Suppressor macrophage (primary cell): ENCODE measurements at places on chromosomes 1 and 21.

DNA sequence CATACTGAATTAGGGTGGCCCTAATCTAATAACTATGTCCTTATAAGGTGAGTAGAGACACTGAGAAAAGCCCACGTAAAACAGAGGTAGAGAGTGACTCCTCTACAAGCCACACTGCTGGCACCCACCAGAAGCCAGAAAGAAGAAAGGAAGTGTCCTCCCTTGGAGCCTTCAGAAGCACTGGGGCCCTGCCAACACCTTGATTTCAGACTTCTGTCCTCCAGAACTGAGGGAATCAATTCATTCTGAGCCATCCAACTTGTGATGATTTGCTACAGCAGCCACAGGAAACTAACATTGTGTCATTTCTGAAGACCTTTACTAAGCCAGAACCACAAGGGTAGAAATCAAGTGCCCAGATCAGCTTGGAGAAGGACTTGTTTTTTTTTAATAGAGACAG is 15.0 kb downstream of the GNB1 start:
- DNase-seq: no peak

DNA sequence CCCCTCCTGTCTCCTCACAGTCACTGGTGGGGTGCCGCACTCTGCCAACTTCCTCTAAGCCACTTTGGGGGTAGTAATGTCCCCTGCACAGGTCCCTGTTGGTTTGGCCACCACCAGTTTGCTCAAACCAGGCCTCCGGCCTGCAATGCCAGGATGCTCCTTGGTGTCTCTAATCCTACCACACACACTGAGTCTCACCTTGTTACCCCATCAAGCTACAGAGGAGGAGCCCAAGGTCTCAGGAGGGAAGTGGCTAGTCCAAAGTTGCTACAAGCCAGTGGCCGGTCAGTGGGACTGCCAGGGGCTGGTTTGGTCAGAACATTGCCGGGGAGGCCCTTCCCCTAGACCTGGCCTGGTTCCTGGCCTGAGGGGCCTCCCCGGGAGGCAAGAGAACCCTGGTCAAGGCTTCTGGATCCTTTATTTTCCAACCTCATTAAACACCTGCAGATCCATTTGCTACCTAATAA is 21.5 kb upstream of the LRP8 start:
- no peak for DNase-seq

DNA sequence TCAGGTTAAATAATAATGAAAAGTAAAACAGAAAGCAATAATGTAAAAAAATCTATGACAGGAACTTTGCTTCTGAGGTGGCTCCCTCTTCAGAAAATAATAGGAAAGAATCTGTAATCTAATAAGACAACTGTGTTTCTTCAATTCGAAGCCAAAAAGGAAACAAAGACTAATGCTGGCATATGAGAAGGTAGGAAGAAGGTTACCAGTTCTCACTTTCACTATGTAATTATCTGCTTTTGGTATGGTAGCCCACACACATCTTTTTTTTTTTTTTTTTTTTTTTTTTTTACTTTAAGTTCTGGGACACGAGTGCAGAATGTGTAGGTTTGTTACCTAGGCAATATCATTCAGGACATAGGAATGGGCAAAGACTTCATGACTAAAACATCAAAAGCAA is 47.1 kb downstream of the COP1 start:
- no peak for DNase-seq

- peak; percentile 82 for DNase-seq
Measured at GRCh38 chr1:159161001-159161718, 10.3 kb upstream of the CADM3 start.

DNA sequence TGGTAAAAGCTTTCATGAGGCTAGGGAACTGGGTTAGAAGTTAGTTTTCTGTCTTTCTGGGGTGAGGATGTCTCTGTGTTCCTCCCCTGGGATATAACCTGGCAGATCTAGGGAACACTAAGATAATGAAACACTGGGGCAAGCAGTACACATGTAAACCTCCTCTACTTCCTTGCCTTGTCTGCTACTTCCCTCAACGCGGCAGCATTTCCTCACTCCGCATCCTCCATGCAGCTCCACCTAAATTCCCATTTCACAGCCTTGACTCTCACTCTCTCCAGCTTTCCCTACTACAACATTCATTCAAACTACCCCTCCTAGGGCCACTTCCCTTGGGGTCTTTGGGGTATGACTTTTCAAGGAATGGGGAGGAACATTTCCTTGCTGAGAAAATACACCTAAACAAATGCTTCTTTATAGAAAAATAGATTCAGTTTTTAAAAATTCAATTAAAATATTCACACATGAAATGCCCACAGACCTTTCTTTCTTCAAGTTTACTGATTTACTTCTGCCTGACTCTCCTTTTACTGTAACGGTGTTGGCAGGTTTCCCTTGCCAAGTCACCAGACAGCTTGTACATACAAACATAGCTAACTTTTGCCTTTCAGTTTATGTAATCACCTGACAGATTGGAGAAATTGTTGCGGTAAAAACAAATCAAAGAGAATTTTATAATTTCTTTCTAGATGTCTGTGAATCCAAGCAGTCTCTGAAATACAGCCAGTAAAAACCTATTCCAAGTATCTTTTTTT is 90.1 kb downstream of the TNFSF18 start:
- no peak for DNase-seq

- no peak for DNase-seq
Measured at GRCh38 chr1:147549526-147549925, 8.2 kb downstream of the BCL9 start.

DNA sequence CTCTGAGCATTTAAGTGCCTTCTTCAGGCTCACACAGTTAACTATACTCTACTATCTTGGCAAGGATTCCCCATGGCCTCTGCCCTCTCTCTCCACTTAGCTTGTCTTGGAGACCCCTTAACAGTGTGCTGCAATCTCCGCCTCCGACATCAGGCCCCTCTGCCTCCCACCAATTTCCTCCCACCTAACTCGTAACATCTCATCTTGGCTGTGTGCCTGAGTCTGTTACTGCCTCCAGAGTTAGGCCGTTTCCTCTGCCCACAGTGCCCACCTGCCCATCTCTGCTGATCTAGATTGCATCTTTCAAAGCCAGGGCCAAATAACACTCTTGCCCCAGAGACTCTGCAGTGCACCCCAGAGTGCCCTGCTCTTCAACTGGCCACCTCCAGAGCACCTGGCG is 244.3 kb upstream of the TMEM51 start:
- no peak for DNase-seq

GRCh38 chr1:85316321-85316720 is 39.9 kb upstream of the BCL10 start:
- no peak for DNase-seq

- DNase-seq: no peak
Measured at GRCh38 chr1:209155546-209155945, 428.0 kb upstream of the CAMK1G start.

DNA sequence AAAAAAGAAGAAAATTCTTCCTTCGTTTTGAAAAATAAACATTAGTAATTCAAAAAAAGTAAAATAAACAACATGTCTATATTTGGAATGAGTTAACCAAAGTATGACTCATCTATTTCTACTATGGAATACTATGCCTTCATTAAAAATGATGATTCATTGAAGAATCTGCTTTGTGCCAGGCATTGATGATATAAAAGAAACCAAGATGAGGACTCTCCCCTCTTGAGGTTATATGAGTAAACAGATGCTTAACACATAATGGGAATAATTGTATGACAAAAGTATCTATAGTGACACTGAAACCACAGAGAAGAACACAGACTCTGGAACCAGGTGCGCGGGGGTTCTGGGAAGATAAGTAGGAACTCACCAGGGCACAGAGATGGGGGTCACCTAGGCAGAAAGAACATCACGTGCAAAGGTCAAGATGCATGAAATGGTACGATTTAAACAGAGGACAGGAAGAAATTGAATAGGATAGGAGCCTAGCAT is 18.8 kb downstream of the ELF3 start:
- DNase-seq: no peak

- no peak for DNase-seq
Measured at GRCh38 chr1:28195780-28196179, 19.3 kb upstream of the PTAFR start.

DNA sequence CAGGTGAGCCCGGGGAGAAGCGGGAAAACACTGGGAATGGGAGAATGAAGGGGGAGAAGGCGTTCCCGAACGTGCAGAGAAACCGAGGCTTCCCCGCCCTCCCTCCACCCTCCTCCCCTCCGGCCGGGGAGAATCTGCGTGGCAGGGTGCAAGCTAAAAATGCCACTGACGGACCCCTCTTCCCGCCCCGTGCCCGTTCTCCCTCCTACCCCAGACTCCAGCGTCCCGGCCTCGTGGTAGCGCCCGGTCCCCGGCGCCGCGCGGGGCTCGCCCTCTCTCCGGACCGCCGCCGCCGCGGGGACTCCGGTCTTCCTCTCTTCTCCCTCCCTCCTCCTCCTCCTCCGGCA is 81.6 kb upstream of the AK4 start:
- no peak for DNase-seq

DNA sequence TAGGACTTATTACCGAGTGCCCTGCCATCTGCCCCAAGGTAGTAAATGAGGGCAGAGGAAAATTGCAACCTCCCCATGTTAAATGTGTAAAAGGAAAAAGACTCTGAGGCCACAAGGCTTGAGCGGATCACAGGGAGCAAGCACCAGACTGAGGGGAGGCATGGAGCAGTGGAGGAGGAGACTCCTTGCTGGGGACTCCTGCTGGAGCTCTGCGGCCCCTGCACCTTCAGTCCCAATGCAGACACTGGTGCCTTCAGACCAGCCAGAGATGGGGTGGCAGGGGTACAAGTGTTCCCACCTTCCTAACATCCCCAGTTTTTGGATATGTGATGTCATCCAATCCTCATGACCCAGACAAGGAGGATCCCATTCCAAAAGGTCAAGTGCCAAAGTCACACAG is 128.4 kb upstream of the NGF start:
- no peak for DNase-seq

GRCh38 chr1:72482736-72483413 is 200.5 kb upstream of the NEGR1 start:
- DNase-seq: no peak

DNA sequence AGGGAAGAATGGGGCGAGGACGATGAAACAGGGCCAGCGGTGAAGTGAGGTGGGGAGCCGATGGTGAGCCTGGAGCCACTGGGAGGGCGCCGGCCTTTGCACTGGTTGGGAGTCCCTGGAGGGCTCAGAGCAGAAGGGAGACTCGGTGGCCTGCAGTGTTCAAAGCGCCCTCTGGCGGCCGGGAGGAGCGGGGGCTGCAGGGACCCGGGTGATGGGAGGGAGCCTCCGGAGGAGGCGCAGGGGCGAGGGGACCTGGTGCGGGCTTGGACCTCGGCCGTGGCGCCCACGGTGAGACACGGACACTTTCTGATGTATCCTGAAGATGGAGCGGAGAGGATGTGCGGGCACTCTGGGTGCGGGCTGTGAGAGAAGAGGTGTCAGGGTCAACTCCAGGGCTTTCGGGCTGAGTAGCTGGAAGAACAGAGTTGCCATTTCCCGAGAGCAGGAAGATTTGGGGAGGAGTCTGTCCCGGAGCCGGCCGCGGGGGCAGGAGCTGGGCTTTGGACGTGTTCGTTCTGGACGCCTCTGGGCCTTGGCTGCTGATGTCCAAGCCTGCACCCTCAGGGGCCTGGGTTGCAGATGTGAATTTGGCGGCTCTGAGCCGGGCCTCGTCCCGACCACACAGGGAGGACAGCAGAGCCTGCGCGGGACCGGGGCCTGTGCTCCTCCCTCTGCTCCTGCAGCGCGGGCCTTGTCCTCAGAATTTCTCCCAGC is 29.7 kb downstream of the HEYL start:
- DNase-seq: peak; percentile 51

DNA sequence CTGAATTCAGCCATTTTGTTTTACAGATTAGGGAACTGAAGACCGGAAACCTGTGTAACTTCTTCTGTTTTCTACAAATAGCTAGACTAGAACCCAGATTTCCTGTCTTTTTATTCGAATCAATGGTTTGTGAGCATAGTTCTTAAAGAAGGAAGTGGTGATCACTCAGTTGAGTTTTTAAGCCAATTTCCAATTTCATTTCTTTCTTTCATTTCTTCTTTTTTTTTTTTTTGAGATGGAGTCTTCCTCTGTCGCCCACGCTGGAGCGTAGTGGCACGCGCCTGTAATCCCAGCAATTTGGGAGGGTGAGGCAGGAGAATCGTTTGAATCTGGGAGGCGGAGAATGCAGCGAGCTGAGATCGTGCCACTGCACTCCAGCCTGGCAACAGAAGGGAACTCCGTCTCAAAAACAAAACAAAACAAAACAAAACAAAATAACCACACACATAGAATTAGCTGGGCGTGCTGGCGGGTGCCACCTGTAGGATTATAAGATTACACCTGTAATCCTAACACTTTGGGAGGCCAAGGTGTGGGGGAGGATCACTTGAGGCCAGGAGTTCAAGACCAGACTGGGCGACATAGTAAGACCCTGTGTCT is 3.0 kb upstream of the MDM4 start:
- DNase-seq: peak; percentile 88

- no peak for DNase-seq
Measured at GRCh38 chr21:26528882-26529281, 44.2 kb downstream of the CYYR1 start.

- DNase-seq: no peak
Measured at GRCh38 chr21:26225046-26225445, 54.5 kb upstream of the APP start.

DNA sequence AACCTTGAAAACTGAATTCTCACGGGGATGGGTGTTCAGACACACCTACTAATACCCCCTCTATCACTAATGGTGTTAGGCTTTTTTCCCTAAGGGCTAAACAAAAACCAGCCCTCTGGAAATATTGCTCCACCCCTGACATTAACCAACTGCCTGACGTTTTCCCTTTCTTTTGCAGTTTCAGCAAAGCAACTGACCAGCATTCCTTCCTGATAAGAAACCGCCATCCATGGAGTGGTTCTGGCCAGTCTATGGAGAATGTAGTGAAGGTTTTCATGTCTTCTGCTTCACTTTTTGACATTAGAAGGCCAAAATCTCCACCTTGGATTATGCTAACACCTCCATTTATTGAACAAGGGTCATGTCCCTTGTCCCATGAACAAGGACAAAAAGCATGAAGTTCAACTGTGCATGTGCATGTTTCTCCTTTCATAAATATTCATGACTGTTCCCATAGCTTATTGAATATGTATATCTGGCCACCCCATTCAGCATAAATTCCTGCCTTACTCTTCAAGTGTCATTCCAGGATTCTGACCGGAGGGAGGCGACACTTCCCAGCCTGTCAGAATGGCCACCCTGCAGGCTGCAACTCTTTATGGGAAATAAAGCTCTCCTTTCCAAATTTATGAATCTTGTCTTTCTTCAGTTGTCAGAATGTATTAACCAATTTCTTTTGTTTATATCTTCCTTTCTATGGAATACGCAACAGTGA is 314.3 kb downstream of the HHIPL2 start:
- no peak for DNase-seq

DNA sequence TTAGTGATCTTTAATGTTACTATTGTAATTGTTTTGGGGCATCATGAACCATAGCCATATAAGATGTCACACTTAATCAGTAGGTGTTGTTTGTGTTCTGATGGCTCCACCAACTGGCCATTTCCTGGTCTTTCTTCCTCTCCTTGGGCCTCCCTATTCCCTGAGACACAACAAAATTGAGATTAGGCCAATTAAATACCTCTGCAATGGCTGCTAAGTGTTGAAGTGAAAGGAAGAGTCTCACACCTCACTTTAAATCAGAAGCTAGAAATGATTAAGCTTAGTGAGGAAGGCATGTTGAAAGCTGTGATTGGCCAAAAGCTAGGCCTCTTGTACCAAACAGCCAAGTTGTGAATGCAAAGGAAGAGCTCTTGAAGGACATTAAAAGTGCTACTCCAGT is 30.7 kb downstream of the PPP2R5A start:
- peak; percentile 39 for DNase-seq
